Thyroid gland (tissue), 4 donors: ENCODE measurements at places on chromosomes 4 and X. TPM values are rescaled to one million over a fixed set of nuclear protein-coding genes. Genes with fewer than 3 reads are reported as not detected.

DNA sequence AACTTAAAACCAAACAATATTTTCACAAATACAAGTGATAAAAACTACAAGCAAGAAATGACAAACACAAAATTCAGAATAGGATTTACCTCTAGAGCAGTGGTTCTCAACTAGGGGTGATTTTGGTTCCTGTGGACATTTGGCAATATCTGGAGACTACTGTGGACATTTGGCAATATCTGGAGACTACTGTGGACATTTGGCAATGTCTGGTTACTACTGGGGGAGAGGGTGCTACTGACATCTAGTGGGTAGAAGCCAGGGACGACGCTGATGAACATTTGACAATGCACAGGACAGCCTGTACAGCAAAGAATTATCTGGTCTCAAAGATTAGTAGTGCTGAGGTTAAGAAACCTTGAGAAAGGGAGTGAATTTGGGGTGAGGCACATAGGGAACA is 169.8 kb downstream of the CLCN4 start:
- H3K4me3 ChIP-seq: no peak overlapping the region
- no peaks in the 10 kb centered on the region for H3K27me3 ChIP-seq
- no peak overlapping the region for H3K27ac ChIP-seq
- no peaks in the 10 kb centered on the region for H3K4me1 ChIP-seq

The SPP1 gene
- 16.7 TPM for total RNA-seq

GRCh38 chr4:105657117-105657765 is 51.2 kb downstream of the INTS12 start:
- no peak for DNase-seq
- H3K27me3 ChIP-seq: no peaks in the 10 kb centered on the region
- no peaks in the 10 kb centered on the region for H3K36me3 ChIP-seq
- no peaks in the 10 kb centered on the region for H3K4me1 ChIP-seq

The MAGEA6 gene
- total RNA-seq: not detected

GRCh38 chr4:183670251-183670650 is 11.2 kb downstream of the TRAPPC11 start:
- no peak for DNase-seq
- no peak overlapping the region for H3K4me3 ChIP-seq
- H3K36me3 ChIP-seq: peaks cover 15% of the 10 kb centered on the region
- no peaks in the 10 kb centered on the region for H3K4me1 ChIP-seq
- no peak overlapping the region for H3K27ac ChIP-seq
- no peaks in the 10 kb centered on the region for H3K27me3 ChIP-seq

GRCh38 chr4:154985673-154986072 is 204.6 kb downstream of the RBM46 start:
- no peaks in the 10 kb centered on the region for H3K36me3 ChIP-seq
- H3K27me3 ChIP-seq: no peaks in the 10 kb centered on the region
- H3K27ac ChIP-seq: no peak overlapping the region
- DNase-seq: no peak
- H3K4me1 ChIP-seq: no peaks in the 10 kb centered on the region

DNA sequence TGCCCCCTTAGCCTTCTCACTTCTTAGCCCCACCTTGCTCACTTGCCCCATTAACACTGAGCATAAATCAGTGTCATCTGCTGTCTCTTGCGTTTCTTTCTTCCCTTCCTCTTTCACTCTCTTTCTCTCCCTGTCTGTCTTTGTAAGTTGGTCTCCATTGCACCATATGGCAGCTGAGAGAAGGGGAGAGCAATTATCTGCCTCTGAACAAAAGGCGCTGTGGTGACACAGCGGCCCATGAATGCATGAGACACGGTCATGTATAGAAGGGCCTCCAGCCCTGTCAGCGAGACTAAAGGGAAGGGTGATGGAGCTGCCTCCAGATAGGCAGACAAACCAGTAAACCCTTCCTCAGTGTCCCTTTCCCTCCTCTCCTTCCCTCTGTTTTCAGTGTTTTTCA is 88.8 kb upstream of the PCDH18 start:
- DNase-seq: no peak
- no peak overlapping the region for H3K4me3 ChIP-seq
- H3K36me3 ChIP-seq: no peaks in the 10 kb centered on the region
- H3K4me1 ChIP-seq: no peaks in the 10 kb centered on the region

GRCh38 chrX:23952984-23953907 is 45.4 kb downstream of the CXorf58 start:
- H3K27ac ChIP-seq: no peak overlapping the region
- no peaks in the 10 kb centered on the region for H3K27me3 ChIP-seq
- DNase-seq: no peak
- no peaks in the 10 kb centered on the region for H3K36me3 ChIP-seq
- H3K4me1 ChIP-seq: no peaks in the 10 kb centered on the region

GRCh38 chr4:175070444-175070843 is 152.3 kb downstream of the ADAM29 start:
- no peaks in the 10 kb centered on the region for H3K36me3 ChIP-seq
- no peak overlapping the region for H3K4me3 ChIP-seq
- H3K4me1 ChIP-seq: no peaks in the 10 kb centered on the region
- DNase-seq: no peak
- no peak overlapping the region for H3K27ac ChIP-seq

The RAB39B gene
- 3.5 TPM for total RNA-seq

DNA sequence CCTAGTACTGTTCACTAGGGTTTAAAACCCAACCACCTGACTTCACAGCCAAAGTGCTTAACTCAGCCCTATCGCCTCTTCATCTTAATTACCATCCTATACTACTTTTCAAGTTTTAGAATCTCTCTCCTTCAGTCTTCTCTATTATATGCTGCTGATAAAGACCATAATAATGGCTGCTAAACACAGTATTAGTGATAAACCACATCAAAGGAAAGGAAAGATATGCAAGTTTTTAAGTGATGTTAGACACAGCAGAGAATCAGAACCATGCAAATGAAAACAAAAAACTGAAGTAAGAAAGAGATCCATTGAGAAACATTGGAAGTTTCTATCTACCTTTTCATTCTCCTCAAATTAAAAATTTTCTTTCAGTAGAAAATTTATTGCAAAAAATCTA is 100.8 kb downstream of the REELD1 start:
- H3K4me3 ChIP-seq: no peak overlapping the region
- no peaks in the 10 kb centered on the region for H3K4me1 ChIP-seq
- H3K27me3 ChIP-seq: no peaks in the 10 kb centered on the region
- DNase-seq: no peak
- H3K36me3 ChIP-seq: no peaks in the 10 kb centered on the region
